ENCODE measurements at places on chromosomes 1 and 21. TPM values are rescaled to one million over a fixed set of nuclear protein-coding genes. Genes with fewer than 3 reads are reported as not detected.

PRMT6 gene
- 11.8 TPM for total RNA-seq

GUCA2A gene
- not detected for total RNA-seq

GBP7 gene
- total RNA-seq: 0.15 TPM

PKNOX1 gene
- 33.7 TPM for total RNA-seq

SEMA4A gene
- total RNA-seq: 21.5 TPM

ARHGEF16 gene
- total RNA-seq: not detected

VANGL1 gene
- total RNA-seq: 17.5 TPM

RIMS3 gene
- 6.1 TPM for total RNA-seq

SPRR1A gene
- total RNA-seq: not detected

IL12RB2 gene
- total RNA-seq: 75.5 TPM

C1orf159 gene
- 18.6 TPM for total RNA-seq

GBP4 gene
- total RNA-seq: 70.6 TPM

MAPKAPK2 gene
- total RNA-seq: 89.1 TPM

TTC22 gene
- 19.8 TPM for total RNA-seq

PLCH2 gene
- 32.7 TPM for total RNA-seq

HES3 gene
- not detected for total RNA-seq

C1orf53 gene
- total RNA-seq: not detected

CACNA1S gene
- not detected for total RNA-seq

OVAAL gene
- not detected for total RNA-seq

PACC1 gene
- total RNA-seq: 12.1 TPM

TTC24 gene
- total RNA-seq: 0.38 TPM

Measured in activated CD4-positive, alpha-beta memory T cell treated with anti-CD3 and anti-CD28 coated beads, Interleukin-2, amount 10 ng/mL, durations not matched to agents 7 days and 5 days (primary cell).